ENCODE measurements at places on chromosomes 4 and X.

DNA sequence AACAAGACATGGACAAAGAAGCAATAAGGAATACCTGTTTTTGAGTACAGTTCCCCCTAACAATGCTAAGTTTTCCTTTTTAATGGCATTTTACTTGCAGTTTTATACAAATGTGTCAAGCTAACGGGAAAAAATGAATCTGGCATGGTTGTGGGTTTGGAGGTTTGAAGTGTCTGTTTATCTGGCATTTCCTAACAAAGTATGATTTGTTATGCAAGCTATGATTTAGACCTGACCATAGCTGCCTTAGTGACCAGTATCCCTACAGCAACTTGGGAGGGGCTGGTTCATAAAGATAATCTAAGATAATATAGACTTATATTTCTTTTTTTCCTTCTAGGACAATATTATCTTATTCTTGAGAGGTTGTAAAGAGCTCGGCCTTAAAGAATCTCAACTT, 60.6 kb downstream of the LIMCH1 start:
- DNase-seq, result peak; percentile 7

DNA sequence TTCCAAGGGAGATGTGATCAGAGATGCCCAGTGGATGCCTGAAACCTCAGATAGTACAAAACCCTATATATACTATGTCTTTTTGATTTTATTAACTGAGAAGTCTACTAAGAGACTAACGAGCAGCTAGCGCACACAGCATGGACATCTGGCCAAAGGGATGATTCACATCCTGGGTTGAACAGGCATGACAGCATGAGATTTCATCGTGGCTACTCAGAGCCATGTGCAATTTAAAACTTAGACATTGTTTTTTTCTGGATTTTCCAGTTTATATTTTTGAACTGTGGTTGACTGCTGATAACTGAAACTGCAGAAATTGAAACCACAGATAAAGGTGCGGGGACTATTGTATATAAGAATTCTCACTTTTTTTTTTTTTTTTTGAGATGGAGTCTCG, 2252.9 kb upstream of the AGA start:
- peak; percentile 21 for DNase-seq

- DNase-seq, result peak; percentile 14
Observed at GRCh38 chrX:130171446-130172126, at the start of gene RAB33A. Gene RAB33A (plus strand): TSS chrX:130171962. CDS start chrX:130172063, 101 bp downstream.

DNA sequence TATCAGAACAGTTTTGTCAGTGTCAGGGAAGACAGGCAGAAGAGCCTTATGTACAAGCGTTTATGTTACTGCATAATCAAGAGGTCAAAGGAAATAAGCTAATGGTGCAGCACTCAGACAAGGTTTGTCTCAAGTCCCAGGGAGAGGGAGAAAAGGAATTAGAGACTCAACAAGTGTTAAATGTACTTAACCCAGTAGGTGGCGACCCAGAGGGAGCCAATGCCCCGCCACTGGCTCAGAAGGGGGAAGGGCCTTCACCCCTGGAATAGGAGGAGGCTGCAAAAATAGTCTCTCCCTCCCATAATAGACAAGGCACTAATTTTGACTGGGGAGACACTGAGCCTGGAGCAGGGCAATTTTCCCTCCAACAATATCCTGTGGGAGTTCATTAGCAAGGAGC, 14.1 kb upstream of the PAPSS1 start:
- peak; percentile 35 for DNase-seq

- DNase-seq, result no peak
Observed at GRCh38 chr4:111499291-111499690, 646.0 kb upstream of the FAM241A start.

GRCh38 chr4:150769248-150769647, 187.3 kb downstream of the MAB21L2 start:
- DNase-seq, result peak; percentile 71

- no peak for DNase-seq
Observed at GRCh38 chr4:154961263-154961662, 180.2 kb downstream of the RBM46 start.
